NAMALWA (cell line): ENCODE measurements at places on chromosomes 2 and 18.

DNA sequence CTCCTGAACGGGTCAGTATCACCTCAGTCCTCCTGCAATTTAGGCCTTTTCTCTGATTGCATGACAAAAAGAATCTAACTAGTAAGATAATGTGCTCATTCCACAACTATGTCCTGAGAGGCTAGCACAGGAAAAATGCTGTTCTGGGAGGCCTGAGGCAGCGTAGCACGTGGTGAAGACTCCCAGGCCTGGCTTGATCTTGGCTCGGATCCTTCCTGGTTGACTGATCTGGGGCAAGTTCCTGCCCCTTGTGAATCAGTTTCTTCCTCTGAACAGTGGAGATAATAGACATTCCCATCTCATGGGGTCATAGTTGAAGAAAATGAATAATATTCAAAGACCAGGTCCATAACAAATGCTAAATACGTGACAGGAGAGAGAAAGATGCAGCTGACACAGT, 12.3 kb downstream of the FBLN7 start:
- DNase-seq, result no peak

GRCh38 chr2:174342686-174343342, 8.1 kb downstream of the SP9 start:
- peak; percentile 38 for DNase-seq

DNA sequence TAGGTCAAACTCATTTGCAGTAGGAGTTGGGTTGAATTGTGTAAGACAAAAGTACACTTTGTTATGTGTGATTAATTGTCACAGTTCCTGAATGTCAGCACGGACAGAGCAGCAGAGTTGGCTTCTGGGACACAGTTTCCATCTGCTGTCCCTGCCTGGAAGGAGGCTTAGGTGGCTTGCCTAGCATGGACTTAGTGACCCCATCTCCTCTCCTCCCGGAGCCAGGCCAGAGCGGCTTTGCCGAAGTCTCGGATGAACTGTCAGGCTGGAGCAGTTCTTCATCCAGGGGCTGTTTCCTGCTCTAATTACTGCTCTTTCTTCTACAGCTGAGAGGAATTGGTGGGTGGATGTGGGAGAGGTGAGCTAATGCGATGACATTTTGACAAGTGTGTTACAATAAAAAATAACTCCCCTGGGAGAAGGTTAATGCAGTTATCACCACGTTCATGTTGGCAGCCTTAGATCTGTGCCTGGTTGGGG, 102.0 kb downstream of the SH3RF3 start:
- DNase-seq, result no peak

- no peak for DNase-seq
Measured at GRCh38 chr2:14632133-14632936, at the start of gene LRATD1. TSS of gene LRATD1 (plus strand) at chr2:14632717. CDS start at chr2:14633980, 1,263 bp downstream.

DNA sequence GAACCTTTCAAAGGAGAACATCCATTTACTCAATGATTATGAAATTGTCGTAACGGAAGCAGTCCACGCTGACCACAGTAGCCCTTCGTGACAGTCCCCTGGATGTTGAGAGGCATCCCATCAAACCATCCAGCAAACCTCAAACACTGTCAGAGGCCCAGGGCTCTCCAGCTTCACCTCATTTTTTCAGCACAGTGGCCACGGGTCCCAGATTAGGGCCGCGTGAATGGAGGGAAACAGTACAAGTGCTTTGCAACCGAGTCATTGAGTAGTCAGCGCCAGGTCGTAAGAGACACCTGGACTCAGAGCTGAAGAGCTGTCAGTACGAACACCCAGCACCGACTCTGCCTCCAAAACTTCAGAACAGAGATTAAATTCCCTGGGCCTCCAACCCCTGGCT, 552.5 kb upstream of the SALL3 start:
- DNase-seq, result no peak

GRCh38 chr2:30293303-30293921, 62.1 kb downstream of the LBH start:
- peak; percentile 18 for DNase-seq

GRCh38 chr2:109675666-109676345, 61.6 kb downstream of the SOWAHC start:
- DNase-seq, result no peak

- DNase-seq, result peak; percentile 7
Measured at GRCh38 chr2:43425659-43426058, 170.2 kb downstream of the THADA start.

DNA sequence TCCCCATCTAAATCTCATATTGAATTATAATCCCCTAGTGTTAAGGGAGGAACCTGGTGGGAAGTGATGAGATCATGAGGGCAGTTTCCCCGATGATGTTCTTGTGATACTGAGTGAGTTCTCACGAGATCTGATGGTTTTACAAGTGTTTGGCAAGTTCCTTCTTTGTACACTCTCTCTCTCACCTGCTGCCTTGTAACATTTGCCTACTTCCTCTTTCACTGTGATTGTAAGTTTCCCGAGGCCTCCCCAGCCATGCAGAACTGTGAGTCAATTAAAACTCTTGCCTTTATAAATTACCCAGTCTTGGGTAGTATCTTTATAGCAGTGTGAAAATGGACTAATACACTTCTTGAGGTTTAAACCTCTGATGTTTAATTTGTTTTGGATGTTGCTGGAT, 177.5 kb downstream of the CD8B2 start:
- peak; percentile 63 for DNase-seq

DNA sequence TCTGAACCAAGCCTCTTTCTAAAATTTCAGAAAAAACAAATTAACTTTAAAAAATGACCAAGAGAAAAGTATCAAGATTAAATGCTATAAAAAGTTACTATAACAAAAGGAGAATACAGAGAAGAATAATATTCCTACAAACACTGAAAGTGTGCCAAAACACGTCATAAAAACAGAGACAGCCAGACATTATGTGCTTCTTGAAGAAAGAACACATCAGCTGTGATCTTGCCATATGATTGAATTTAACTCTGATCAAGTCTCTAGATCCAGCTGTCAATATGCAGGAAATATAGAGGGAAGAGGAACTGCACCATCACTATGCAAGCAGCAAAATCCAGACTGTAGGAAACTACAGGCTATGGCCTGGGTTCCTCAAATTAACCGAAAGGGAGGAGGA, 33.7 kb upstream of the COL5A2 start:
- DNase-seq, result no peak

GRCh38 chr18:79471046-79471445, 75.3 kb downstream of the NFATC1 start:
- DNase-seq, result no peak

DNA sequence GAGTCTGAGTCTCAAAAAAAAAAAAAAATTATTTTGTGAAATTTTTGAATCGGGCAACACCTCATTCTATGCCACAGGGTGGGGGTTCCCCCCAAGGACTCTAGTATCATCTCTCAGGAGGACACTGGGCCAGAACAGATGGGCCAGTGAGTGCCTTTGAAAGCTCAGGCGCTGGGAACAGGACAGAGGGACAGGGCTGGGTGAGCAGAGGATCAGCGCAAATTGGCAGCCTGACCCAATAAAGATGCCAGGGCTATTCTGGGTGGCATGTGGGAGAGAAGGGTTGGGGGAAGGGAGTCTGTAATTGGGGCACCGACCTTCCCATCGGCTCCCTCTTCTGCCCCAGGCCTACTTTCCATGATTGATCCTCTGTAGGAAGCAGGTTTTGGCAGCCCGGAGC, 44.0 kb downstream of the KIF3C start:
- no peak for DNase-seq

- DNase-seq, result no peak
Measured at GRCh38 chr2:169891593-169892298, 64.5 kb downstream of the UBR3 start.

DNA sequence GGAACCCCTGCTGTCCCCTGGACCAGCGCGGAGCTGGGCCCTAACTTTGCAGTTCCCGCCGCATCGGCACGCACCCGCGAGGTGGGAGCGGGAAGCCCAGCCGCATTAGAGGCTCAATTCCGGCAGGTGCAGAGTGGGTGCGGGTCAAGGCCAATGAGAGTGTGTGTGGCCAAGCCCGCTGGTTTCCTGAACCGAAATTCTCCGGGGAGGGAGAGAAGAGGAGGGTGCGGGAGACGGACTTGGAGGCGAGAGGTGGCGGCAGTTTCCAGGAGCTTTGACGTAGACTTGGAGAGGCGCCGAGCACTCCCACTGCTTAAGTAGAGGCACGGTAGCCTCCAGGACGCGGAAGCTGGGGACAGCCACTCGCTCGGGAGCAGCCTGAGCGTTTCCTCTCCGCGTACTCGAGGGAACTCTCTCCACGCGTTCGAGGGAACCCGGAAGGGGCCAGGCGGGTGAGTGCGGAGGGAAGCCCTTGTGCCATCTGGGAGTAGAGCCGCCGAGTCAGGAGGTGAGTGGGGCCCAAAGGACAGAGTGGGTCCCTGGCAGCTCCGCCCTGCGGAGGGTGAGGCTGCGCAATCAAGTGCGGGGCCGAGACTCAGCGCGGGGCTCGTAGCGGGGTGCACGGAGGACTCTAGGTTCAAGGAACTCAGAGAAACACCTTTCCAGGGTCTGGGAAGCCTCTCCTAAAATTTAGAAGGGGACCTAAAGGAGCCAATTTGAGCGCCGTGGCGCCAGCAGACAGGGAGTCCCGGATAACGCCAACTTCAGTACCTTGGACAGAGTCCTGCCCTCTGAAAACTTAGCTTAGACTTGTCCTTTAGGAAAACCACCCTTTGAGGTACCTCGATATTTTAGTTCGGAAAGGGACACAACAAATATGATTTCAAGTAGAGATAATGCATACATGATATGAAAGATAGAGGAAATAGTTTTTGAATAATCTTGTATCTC, at the start of gene FAM237A:
Gene FAM237A, plus strand, starts transcription at position 413 of the 951 bp plus-strand sequence. CDS start 1,750 bp downstream, outside the sequence.
- peak; percentile 5 for DNase-seq

- no peak for DNase-seq
Measured at GRCh38 chr2:47011696-47012095, 96.1 kb upstream of the MCFD2 start.

DNA sequence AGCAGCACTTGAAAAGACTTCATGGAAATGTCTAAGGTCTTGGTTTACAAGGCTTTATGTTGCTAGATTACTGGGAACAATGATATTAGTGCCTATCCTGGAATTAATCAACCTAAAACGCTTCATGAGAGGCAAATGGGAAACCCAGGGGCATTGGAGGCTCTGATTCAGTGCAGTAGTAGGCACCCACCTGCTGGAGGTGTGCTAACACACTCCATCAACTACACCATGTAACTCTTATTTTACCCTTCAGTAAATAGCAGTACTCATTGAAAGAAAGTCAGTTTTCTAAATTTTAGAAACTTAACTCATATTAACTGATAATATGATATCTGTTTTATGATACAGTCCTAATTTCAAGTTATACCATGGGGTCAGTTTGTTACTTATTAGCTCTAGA, 17.4 kb upstream of the HNRNPA3 start:
- DNase-seq, result no peak

GRCh38 chr2:174680221-174680620, 82.6 kb upstream of the WIPF1 start:
- DNase-seq, result no peak

GRCh38 chr2:239704737-239705136, 303.9 kb upstream of the HDAC4 start:
- no peak for DNase-seq

DNA sequence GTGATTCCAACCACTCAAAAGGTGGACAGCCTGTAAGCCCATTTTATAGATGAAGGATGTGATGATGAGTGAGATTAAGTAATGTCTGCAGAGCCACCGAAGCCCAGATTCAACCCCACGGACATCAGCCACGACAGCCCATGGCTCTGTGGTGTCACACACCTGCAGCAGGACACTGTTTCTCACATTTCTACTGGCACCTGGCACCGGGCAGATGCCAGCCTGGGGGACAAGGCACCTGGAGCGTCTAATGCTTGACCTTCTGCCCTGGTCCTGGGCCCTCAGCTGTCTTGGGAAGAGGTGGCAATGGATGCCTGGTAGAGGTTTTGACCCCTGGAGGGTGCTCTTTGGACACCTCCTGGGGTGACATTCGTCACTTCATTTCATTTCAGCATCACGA, 176.3 kb downstream of the ANAPC1 start:
- DNase-seq, result peak; percentile 30

GRCh38 chr2:73103018-73103542, 9.7 kb downstream of the RAB11FIP5 start:
- no peak for DNase-seq

DNA sequence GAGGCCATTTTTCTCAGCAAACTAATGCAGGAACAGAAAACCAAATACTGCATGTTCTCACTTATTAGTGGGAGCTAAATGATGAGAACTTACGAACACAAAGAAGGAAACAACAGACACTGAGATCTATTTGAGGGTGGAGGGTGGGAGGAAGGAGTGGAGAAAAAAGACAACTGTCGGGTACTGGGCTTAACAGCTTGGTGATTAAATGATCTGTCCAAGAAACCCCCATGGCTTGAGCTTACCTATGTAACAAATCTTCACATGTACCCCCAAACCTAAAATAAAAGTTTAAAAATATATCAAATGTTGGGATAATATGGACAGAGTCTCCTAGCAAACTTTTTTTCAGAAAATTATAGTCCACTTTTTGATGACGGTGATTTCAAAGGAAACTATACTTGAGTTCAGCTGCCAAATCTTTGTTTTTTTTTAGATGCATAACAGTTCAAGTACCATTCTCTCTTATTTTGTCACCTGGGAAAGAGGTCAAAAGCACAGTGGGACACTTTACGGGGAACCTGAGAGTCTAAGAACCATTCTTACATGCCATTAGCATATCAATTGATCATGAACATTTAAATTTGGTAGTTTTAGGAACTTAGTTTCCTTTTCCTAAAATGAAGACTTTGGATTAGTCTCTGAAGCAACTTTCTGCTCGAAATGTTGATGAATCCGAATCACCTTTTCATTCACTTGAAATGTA, 835.0 kb downstream of the NRXN1 start:
- DNase-seq, result no peak

DNA sequence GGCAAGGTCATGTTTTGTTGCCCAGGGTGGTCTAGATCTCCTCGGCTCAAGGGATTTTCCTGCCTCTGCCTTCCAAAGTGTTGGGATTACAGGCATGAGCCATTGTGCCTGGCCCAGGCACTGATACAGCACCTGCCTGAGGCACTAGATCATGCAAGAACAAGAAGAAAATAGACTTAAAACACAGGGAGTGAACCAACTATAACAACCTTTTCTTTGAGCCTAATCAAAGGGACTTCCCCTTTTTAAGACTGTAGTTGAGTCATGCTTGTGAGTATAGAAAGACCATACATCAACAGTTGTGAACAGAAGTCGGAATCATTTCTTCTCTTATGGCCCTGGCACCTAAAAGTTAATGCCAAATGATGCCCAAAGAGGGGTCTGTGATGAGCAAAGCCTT, 47.9 kb upstream of the MAPRE2 start:
- DNase-seq, result no peak

GRCh38 chr2:236085647-236086046, 82.5 kb downstream of the GBX2 start:
- DNase-seq, result no peak

GRCh38 chr2:68057658-68058396, 5.0 kb downstream of the C1D start:
- peak; percentile 28 for DNase-seq

GRCh38 chr18:52903857-52904256, 563.9 kb downstream of the DCC start:
- peak; percentile 72 for DNase-seq

- no peak for DNase-seq
Measured at GRCh38 chr2:16717477-16717876, 51.8 kb upstream of the CYRIA start.

- no peak for DNase-seq
Measured at GRCh38 chr2:20216130-20217025, 8.6 kb downstream of the SDC1 start.

GRCh38 chr18:8794156-8794933, 89.0 kb downstream of the MTCL1 start:
- no peak for DNase-seq

- DNase-seq, result no peak
Measured at GRCh38 chr2:227932403-227932802, 61.0 kb downstream of the DAW1 start.
